Right cardiac atrium (tissue), 5 donors: ENCODE measurements at places on chromosomes 12 and 14. TPM values are rescaled to one million over a fixed set of nuclear protein-coding genes. Genes with fewer than 3 reads are reported as not detected.

Gene DACT1
- 9.8 TPM for total RNA-seq

GRCh38 chr12:93722179-93722578 lies 45.0 kb downstream of the CRADD start:
- DNase-seq = no peak

GRCh38 chr12:59196989-59197388 lies 276.7 kb upstream of the LRIG3 start:
- DNase-seq = no peak

GRCh38 chr12:103677905-103678304 lies 90.8 kb downstream of the STAB2 start:
- no peak for DNase-seq

GRCh38 chr12:56590237-56590830 lies 39.8 kb downstream of the BAZ2A start:
- no peak for DNase-seq

Gene MYL2
- 28.7 TPM for total RNA-seq

Gene LALBA
- total RNA-seq = not detected

Gene SLC8A3
- 0.28 TPM for total RNA-seq

Gene ERP27
- 0.42 TPM for total RNA-seq

DNA sequence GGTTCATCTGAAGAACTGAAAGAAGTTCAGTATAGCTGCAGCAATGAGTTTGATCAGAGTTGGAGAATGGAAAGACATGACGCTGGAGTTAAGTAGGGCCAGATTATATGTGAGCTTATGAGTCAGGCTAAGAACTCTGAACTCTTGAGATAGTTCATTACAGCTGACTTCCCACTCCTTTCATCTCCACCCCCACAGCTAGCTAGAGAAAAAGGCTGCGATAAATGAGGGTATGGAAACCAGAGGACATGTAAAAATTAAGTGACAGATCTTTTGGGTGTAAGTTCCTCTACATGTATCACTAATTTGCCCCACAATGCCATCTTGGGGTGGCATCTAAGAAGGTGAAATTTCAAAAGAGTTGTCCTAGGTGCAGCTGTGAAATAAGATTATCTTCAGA lies 28.6 kb downstream of the PYM1 start:
- DNase-seq = no peak

Gene OR10P1
- 1.3 TPM for total RNA-seq

- DNase-seq = no peak
Observed at GRCh38 chr12:112747501-112747900, 44.0 kb upstream of the RPH3A start.

GRCh38 chr12:131077931-131078391 lies 124.3 kb downstream of the ADGRD1 start:
- DNase-seq = no peak

Gene CLEC7A
- total RNA-seq = 11.7 TPM

Gene SRSF5
- total RNA-seq = 223 TPM

Gene GNG2
- 13.0 TPM for total RNA-seq

GRCh38 chr14:79421811-79422210 lies 789.5 kb downstream of the DIO2 start:
- no peak for DNase-seq

DNA sequence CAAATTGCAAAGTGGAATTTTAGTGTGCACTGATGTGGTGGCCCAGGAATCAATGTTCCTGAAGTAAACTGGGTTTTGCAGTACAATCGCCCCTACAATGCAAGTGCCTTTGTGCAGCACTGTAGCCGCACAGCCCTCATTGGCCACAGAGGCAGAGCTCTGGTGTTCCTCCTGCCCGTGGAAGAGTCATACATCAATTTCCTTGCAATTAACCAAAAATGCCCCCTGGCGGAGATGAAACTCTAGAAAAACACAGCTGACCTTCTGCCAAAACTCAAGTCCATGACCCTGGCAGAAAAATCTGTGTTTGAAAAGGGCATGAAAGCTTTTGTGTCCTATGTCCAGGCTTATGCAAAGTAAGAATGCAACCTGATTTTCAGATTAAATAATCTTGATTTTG lies 117.9 kb upstream of the PRB2 start:
- no peak for DNase-seq

GRCh38 chr12:111443586-111443985 lies 37.9 kb downstream of the SH2B3 start:
- DNase-seq = no peak

Gene USP44
- 1.1 TPM for total RNA-seq

- no peak for DNase-seq
Observed at GRCh38 chr12:56574210-56574609, 52.6 kb downstream of the RBMS2 start.

Gene NFATC4
- 40.0 TPM for total RNA-seq

Gene HELB
- 0.74 TPM for total RNA-seq

GRCh38 chr12:11756022-11756421 lies 106.5 kb downstream of the ETV6 start:
- DNase-seq = peak; percentile 38
